ENCODE measurements at places on chromosomes 3 and 15.

- DNase-seq: no peak
Measured at GRCh38 chr15:98954411-98954810, 53.2 kb downstream of the PGPEP1L start.

DNA sequence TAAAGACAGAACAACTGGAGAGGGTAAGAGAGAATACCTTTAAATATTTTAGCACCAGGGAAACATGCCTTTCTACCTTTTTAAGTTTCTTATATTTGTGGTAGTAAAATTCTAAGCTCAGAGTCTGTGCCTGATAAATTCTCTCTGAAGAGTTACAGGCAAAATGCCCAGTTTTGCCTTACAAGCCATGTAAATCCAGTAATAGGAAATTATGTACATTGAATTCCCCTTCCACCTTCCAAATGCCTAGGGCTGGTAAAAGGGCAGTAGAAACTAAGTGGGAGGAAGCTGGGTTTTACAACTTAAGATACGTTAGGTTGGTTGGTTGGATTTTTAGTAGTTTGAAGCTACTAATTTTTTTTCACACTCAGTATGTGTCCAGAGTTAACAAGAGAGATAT lies 43.1 kb upstream of the TP63 start:
- no peak for DNase-seq

GRCh38 chr3:154901278-154901677 lies 178.8 kb upstream of the MME start:
- DNase-seq: no peak

GRCh38 chr3:138344754-138345153 lies 3.6 kb upstream of the MRAS start:
- DNase-seq: no peak

GRCh38 chr3:10757821-10758130 lies 58.3 kb upstream of the SLC6A11 start:
- DNase-seq: no peak

DNA sequence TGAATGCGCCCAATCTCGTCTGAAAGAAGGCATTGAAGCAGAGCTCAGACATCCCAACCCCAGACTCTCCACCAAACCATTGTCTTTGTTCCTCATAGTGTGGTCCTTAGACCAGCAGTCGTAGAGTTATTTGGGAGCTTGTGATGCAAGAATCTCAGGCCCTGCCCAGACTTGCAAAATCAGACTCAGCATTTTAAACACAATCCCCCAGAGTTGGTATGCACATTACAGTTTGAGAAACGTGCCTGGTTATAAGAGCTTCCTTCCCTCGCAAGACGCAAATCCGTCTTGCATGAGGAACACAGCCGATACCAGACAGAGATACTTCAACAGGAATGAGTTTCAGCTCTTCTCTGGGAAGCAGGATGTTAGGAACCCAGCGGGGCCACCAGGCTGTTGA lies 38.9 kb upstream of the IREB2 start:
- DNase-seq: no peak

DNA sequence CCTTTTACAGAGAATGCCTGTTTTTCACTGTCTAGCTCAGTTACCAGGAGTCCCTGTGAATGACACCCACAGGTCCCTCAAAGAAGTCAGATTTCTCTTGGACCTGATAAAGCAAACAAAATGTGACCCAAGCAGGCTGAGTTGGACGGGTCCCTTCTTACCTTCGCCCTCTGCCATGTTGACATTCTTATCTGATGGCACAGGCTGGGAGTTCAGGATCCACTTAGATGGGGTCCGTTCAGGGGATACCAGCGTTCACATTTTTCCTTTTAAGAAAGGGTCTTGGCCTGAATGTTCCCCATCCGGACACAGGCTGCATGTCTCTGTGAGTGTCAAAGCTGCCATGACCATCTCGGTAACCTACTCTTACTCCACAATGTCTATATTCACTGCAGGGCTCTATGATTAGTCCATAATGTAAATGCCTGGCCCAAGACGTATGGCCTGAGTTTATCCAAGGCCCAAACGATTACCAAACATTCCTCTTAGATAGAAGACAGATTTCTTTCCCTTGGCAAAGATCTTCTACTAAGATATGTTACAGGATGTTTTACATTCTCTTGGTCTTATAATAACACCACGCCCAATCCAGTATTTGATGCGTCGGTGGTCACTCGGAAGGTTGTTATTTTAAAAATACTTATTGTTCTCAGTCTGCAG lies 179.1 kb downstream of the THSD4 start:
- DNase-seq: no peak

All from activated naive CD4-positive, alpha-beta T cell treated with anti-CD3 and anti-CD28 coated beads, Interleukin-2, amount 50 U/mL, for 16 hours (primary cell).